Activated naive CD4-positive, alpha-beta T cell (primary cell): ENCODE measurements at places on chromosomes 1 and 21.

- DNase-seq: no peak
Measured at GRCh38 chr1:61807606-61808140, 65.4 kb downstream of the PATJ start.

DNA sequence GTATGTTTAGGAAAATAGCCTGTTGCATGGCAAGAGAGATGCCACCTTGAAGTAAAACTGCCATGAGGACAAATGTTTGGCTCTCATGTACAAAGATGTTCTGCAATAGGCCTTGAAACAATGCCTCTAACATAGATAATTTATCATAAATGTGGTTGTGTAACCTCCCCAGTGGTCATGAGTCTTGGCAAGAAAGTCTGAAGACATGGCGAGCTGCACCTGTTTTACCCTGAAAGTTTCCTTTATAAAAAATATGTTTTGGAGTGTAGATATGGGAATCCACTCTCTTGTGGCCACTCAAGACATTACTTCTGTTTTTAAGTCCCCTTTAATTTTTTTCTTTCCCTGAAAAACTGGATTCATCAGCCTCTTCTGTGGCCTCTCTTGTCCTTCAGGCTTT, 2217.1 kb downstream of the NCAM2 start:
- DNase-seq: no peak

- DNase-seq: no peak
Measured at GRCh38 chr1:217892750-217893149, 261.6 kb downstream of the SPATA17 start.

GRCh38 chr1:173503391-173503790, 26.3 kb downstream of the PRDX6 start:
- no peak for DNase-seq

- DNase-seq: no peak
Measured at GRCh38 chr1:31054958-31055481, 10.5 kb downstream of the PUM1 start.

GRCh38 chr1:206631085-206631509, 4.2 kb upstream of the DYRK3 start:
- DNase-seq: no peak

DNA sequence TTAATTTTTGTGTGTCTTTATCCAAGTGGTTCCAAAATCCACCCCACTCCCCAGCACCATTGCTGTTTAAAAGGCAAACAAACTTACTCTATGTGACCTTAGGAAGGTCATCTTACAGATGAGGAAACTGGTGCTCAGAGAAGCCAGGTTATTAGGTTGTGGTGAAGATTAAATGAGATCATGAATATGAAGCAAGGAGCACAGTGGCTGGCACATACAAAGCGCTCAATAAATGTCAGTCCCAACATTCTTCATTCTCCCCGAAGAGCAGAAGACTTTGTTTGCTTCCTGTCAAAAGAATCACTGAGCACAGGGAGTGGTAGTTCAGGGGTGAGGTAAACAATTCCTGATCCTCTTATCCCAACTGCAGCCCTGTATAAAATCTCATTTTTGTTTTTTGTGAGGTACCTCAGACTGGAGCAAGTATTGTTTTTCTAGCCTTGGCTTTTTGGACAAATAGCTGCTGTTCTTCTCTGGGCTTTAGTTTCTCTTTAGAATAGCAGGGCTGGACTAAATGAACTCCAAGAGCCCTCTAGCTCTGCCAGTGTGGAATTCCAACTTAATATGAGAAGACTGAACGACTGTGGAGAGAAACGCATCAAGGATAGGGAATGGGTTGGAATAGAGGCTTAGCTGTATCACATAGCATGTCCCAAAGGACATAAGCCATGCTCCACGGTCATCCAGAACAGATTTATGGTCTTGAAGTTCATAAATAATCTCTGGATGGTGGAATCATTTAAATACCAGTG, 455.3 kb upstream of the USP24 start:
- no peak for DNase-seq

DNA sequence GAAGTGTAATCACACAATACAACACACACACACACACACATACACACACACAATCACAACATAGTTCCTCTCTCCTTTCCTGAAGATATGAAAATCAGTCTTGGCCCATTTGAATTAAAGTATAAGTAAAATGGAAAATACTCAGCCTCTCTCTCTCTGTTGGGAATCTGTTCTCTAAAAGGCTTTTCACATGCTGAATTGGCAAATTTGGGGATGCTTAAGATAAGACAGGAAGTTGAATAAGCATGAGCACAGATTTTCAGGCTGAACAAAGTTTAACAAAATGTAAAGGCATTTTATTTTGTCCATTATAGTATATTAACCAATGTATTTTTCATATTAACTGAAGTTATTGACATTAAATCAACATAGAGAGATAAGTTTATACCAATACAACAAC, 23.7 kb upstream of the FMO2 start:
- no peak for DNase-seq

DNA sequence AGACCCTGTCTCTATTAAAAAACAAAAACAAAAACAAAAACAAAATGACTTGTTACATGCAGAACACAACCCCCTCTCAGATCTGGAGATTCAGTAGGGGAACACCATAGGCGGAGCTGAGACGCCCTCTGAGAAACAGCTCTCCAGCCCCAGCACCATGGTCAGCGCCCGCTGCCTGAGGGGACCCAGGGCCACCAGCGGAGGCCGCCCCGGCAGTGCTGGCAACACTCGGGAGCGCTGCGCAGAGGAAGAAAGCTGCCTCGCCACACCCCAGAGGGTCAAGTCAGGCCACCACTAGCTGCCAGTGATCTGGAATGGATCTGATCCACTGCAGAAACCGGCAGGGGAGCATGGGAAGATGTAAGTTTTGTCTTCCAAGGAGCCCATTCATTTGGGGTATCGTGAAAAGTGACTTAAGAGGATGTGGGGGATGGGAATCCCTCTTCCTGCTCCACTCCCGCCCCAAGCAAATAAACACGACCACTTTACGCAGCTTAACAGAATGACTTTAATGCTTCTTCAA, 3.1 kb downstream of the ACTA1 start:
- no peak for DNase-seq

- DNase-seq: no peak
Measured at GRCh38 chr1:161274874-161275273, 16.3 kb downstream of the PCP4L1 start.

GRCh38 chr1:30255111-30255724, 468.2 kb downstream of the MATN1 start:
- no peak for DNase-seq

DNA sequence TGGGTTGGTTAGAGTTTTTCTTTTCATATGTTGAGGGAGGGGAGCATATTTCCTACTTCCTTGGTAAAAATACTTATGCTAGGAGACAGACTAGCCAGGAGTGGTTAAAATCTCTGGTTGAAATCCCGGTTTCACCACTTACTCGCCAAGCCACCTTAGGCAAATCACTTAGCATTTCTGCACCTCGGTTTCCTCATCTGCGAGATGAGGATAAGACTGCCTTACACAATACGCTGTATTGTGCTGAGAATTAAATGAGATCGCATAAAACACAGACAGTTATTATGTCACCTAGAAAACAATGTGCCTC, 1.4 kb downstream of the IFFO2 start:
- no peak for DNase-seq

DNA sequence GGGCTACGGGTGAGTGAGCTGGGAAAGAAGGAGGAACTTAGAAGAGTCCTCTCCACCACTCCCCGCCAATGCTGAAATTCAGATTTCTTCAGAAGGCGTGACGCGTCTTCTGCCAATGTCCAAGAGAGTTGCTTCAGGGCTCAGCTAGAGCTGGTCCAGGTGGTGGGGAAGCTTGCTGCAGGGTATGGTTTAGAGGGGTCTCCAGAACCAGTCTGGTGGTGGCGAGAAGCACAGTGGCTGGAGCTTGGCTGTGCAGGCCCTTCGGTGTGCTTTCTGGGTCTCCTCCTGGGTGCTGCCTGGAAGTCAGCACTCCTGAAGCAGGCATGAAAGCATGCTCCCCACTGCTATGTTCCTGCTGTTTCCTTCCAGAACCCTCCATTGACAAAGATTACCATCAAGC, 387.2 kb downstream of the PTPRU start:
- no peak for DNase-seq

- DNase-seq: no peak
Measured at GRCh38 chr1:243956450-243956849, 94.6 kb upstream of the ZBTB18 start.

GRCh38 chr1:118783095-118783758, 204.9 kb downstream of the TBX15 start:
- no peak for DNase-seq

DNA sequence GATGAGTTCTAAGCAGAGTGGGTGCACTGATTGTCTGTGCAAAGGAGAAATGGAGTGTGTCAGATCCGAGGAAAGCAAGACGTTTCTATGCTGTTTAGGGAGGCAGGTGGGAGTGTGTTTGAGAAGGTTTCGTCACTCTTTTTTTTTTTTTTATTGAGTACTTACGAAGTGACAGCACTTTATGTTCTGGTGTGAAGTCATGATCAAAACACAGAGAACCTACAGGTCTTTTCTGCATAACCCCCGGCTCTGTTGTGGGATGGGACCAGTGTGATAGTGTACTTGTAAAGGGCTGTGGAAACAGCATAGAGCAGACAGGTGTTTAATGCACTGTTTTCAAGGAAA, 26.7 kb downstream of the MIA3 start:
- no peak for DNase-seq

DNA sequence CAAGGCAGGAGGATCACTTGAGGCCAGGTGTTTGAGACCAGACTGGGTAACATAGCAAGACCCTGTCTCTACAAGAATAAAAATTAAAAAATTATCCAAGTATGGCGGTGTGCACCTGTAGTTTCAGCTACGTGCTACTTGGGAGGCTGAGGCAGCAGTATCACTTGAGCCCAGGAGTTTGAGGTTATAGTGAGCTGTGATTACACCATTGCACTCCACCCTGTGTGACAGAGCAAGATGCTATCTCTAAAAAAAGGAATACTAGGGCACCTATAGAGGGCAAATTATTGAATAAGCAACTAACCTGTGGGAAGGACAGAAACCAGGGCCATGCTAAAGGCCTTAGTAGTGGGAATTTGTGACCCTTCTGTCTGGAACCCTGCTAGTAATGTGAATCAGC, 86.1 kb downstream of the TENT5C start:
- DNase-seq: no peak

GRCh38 chr1:64581843-64582185, 111.9 kb downstream of the CACHD1 start:
- no peak for DNase-seq

DNA sequence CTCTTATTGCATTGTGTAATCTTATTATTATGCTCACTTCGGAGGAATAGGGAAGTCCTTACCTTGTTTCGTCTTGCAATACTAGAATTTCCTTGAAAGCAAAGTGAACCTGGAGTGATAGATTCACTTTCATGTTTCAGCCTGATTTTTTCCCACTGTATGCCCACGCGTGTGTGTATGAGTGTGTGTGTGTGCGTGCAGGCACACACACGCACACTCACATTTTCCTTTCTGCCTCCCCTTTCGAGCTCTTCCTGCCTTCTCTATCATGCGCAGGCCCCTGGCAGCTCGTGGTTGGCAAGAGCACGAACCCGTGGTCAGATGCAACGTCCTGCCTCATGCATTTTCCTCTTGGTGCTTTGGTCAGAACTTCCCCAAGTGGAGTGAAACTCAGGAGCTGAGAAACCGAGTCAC, at the start of gene GCSAML:
Gene GCSAML (plus strand): TSS at position 366 of the 414 bp plus-strand sequence. CDS start 58 bp downstream, outside the sequence.
- no peak for DNase-seq

GRCh38 chr1:154736841-154737240, 128.9 kb upstream of the ADAR start:
- no peak for DNase-seq

- no peak for DNase-seq
Measured at GRCh38 chr21:17438635-17439034, 74.2 kb upstream of the CXADR start.

DNA sequence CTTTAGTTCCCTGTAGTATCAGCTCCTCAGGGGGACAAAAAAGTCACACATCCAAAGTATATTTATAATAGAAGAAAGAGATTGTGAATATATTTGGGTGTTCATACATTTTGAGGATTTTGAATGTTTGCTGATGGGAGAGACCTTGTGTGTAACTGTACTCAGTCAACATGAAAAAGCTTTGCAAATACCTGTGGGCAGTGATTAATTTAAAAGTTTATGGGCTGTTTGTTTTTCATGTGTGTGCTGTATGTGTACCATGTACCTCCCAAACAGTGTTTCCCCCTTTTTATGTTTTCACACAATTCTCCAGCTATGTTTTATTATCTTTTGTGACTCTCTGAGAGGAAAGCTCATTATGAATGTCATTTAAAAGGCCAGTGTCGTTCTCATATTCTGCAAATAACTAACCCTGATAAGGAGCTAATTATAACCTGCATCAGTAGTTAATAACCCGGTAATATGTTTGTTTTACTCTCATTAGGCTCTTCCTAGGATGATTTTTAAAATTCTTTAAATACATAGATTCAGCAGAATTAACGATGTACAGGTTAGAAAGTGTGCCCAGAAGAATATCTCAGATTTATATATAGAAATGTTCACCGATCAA, 271.5 kb downstream of the NFIA start:
- DNase-seq: no peak

- DNase-seq: no peak
Measured at GRCh38 chr21:43905726-43906455, 40.9 kb downstream of the AGPAT3 start.

- no peak for DNase-seq
Measured at GRCh38 chr1:53401813-53402745, 57.1 kb upstream of the DMRTB1 start.
